ENCODE measurements at places on chromosomes 6 and 20. TPM values are rescaled to one million over a fixed set of nuclear protein-coding genes. Genes with fewer than 3 reads are reported as not detected.

Gene CPXM1
- total RNA-seq: 10.8 TPM

Gene SEL1L2
- total RNA-seq: not detected

Gene HAO1
- not detected for total RNA-seq

Gene BCAS1
- total RNA-seq: under 0.01 TPM

Gene LAMA5
- 35.1 TPM for total RNA-seq

Gene KCNQ2
- total RNA-seq: not detected

Gene RAD21L1
- not detected for total RNA-seq

Gene PAK5
- total RNA-seq: not detected

Gene C4B
- 9.9 TPM for total RNA-seq

Gene RIPPLY2
- not detected for total RNA-seq

Gene PPP1R18
- 56.6 TPM for total RNA-seq

Gene MYLK2
- total RNA-seq: under 0.01 TPM

Gene RPS18
- total RNA-seq: 2,083 TPM

Gene HLA-DQB1
- total RNA-seq: not detected

Gene EFCAB8
- total RNA-seq: 0.32 TPM

Gene ZC3H12D
- under 0.01 TPM for total RNA-seq

Gene GABRR2
- 0.32 TPM for total RNA-seq

Gene COL19A1
- 0.32 TPM for total RNA-seq

Gene SPEF1
- total RNA-seq: under 0.01 TPM

Gene LBP
- total RNA-seq: not detected

Gene GSTA2
- total RNA-seq: not detected

Data from fibroblast of villous mesenchyme (primary cell).